ENCODE measurements at places on chromosomes 16 and 17.

DNA sequence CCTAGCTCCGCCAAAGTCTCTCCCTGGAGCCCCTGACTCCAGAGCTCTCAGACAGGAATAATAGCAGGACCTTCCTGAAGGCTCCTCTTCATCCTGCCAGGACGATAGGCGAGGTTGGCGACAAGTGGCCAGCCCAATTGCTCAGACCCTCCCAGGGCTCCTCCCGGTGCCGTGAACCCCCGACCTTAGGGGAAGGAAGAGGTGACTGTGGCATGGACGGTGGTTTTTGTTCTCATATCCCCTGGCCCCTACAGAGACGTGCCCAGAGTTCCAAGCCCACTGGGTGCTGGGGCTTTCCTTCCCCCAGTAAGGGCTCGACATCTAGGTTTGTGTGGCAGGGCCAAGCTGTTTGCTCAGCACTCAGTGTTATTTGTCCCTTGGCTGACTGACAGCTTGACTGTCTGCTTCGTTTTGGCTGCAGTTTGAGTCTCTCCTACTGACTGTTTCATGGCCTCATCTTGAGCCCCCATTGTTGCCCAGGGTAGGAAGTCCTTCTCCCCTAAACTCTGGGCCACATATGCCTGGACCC lies 4.6 kb upstream of the ADCY7 start:
- no peak for DNase-seq

DNA sequence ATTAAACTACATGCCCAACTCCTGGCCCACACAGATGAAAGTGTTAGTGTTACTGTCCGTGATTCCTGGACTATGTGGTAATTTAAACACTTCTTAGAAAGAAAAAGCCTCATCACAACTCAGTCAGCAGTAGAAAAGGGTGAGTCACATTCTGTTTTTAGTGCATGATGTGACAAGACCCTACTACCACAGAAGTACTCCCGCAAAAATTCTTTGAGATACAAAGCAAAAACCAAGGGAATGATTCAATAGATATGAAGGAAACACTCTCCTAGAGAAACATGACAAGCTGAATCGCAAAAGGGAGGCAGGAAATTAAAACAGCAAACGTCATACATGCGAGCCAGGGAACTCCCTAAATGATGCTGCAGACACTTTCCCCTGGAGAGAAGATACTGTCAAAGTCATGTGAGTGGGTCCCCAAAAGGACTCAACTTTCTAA lies 14.4 kb downstream of the SNN start:
- no peak for DNase-seq

GRCh38 chr17:7781429-7781828 lies 52.6 kb upstream of the KDM6B start:
- DNase-seq = no peak

- no peak for DNase-seq
Measured at GRCh38 chr16:84460406-84461028, 43.9 kb downstream of the MEAK7 start.

DNA sequence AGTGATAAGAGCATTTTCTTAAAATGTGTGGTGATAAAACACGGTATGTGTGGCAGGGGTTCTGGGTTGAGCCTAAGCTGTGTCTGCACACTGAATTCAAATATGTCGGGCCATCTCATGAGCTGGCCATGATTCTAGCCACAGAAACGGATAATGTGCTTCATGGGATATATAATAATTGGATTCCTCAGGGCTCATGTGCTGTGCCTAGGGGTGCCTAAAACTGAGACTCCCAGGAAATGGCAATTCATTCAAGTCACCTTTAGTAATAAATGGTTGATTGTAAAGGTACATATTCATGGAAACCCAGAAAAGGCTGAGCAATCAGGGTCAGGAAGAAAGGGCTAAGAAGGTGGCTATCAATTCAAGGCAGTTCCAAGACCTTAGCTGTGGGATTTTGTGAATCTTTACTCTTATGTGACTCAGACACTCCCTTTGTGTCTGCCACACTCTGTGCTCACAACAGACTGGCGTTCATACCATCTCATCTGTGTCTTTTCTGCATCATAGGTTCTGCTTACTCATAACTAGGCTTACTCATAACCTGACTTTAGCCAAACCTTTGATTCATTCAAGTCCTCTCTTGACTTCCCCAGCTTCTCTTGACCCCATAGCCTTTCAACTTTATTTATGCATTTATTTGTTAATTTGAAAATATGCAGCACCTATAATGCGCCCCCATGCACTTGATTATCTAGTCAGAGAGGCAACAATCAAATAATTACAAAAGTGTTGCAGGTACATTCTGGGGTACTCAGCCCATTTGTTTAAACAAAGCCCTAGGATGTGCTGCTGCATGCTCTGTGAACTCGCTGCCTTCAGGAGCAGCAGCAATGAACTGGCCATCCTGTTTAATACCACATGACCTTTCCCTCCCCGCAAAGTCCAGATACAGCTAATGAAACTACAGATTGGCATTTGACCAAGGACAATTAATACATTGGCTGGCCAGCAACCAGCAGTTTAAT lies 28.4 kb upstream of the MED13 start:
- DNase-seq = no peak

- DNase-seq = no peak
Measured at GRCh38 chr17:1196946-1197345, 17.2 kb upstream of the ABR start.

DNA sequence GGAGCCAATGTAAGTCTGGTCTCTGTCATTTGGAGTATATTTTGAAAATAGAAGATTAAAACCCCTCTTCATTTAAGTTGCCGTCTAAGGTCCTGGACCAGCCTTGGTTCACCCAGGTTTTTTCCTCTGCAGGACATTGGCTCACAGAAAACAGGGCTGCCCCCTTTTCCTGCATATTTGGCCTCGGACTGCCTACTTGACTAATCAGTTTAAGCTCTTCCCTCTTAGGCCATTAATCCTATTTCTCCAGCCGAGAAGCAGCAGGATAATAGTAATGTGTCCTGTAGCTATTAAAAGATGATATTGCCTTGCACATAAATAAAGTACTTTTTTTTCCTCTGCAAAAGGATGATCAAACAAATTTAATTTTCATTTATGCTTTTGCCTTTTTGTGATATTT lies 52.1 kb downstream of the PRKCA start:
- DNase-seq = no peak
